ENCODE measurements at places on chromosomes 4 and X.

- no peak for DNase-seq
Observed at GRCh38 chr4:183838987-183839712, 66.0 kb upstream of the STOX2 start.

- DNase-seq = peak; percentile 48
Observed at GRCh38 chrX:118459494-118459893, 36.1 kb upstream of the DOCK11 start.

DNA sequence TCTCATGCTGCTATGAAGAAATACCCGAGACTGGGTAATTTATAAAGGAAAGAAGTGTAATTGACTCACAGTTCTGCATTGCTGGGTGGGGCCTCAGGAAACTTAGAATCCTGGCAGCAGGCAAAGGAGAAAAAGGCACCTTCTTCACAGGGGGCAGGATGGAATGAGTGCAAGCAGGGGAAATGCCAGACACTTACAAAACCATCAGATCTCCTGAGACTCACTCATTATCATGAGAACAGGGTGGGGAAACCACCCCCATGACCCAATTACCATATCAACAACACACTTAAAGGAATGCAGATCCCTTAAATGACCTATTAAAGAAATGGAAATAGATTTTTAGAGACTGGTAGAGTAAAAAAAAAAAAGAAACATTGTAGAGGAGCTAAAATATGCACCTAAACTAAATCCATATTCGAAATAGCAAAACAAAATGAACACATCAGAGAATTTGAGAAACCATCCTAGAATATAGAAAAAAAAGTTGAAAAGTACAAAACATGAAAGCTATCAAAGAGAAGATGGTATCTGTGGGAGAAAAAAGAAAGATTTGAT lies 104.3 kb upstream of the UGT8 start:
- no peak for DNase-seq

DNA sequence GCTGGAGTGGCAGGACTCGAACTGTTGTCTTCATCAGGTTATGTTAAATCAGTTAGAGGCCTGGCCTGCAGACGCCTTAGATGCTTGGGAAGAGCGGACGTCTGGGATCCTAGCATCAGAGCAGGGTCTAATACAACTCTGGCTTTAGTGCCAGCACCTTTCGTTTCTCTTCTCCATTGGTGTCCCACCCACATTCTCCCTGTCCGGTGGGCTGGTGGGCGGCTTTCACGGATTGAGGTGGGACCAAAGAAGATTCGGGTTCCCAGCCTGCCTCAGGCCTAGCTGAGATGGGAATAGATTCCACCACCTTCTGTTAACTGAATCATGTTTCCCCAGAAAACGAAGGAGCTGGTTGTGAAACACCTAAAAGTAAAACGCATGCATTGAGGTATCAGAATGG lies 939 bp downstream of the PDK3 start:
- no peak for DNase-seq

Data from CD4-positive, alpha-beta T cell treated with Interleukin-12 subunit alpha and Interleukin-12 subunit beta, for 1 hour (primary cell).